Cardiac muscle cell (in vitro differentiated cells and primary cell): ENCODE measurements at places on chromosomes 16 and 17.

DNA sequence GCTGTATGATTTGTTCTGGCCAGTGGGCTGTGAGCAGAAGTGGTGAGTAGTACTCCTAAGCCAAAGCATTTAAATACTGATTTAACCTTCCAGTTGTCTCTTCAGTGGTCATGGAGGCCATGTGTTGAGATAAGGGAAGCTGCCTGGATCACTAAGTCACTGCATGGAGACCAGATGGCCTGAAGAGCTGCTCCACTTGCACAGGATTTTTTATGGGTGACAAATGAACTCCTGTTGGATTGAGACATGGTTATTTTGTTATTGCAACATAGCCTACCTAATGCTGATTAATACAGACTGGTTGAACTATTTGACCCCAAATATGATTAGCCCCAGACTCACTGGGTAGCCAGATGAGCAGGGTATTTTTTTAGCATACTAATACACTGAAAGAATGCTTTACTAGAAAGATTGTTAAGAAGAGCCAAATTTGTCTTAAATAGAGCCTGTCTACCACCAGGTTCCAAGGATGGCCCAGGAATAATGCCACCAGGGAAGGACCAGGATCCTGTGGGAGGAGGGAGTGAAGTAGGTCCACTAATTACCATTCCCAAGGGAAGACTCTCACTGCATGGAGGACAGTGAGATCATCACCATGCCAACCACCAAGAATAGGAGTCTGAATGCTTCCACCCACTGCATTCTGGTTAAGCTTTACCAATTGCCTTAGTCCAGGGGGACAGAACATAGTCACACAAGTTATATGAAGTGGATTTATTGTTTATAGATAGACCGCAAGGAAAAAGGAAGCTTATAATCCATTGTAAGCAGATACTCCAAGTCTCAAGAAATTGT, 187.4 kb upstream of the IRX6 start:
- no peak for DNase-seq

DNA sequence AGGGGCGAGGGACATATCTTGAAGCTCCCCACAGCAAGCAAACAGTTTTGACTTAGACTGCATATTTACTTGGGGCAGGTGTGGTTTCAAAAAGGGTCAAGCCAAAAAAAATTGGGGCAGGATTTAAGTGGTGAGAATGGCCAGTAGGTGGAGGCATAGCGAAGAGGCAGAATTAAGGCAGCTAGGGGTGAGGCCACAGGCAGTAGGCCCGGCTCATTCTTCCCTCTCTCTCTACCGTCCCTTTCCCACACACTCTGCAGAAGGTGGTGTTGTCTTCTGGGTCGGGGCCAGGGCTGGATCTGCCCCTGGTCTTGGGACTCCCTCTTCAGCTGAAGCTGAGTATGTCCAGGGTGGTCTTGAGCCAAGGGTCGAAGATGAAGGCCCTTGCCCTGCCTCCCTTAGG, 2.6 kb downstream of the SHBG start:
- peak; percentile 66 for DNase-seq

GRCh38 chr17:12924614-12925013, 93.2 kb downstream of the ELAC2 start:
- no peak for DNase-seq

DNA sequence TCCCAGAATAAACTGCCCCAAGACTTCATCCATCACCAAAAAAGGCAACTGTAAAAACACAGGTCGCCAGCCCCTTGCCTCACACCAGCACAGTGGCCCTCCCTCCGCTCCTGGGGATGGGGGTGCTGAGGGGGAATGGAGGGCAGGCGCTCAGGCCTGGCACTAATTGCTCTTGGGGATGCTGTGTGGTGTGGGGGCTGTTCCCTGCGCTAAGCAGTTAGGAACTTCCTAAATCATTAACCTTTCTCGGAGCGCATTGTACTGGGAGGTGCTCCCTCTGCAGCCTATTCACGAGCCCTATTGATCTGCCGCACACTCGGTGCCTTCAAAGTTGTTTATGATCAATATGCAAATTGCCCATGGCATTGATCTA, 199.9 kb downstream of the ZFHX3 start:
- no peak for DNase-seq

- DNase-seq, result no peak
Observed at GRCh38 chr16:81478876-81479511, 34.4 kb downstream of the CMIP start.
